ENCODE measurements at places on chromosomes 5 and 9.

DNA sequence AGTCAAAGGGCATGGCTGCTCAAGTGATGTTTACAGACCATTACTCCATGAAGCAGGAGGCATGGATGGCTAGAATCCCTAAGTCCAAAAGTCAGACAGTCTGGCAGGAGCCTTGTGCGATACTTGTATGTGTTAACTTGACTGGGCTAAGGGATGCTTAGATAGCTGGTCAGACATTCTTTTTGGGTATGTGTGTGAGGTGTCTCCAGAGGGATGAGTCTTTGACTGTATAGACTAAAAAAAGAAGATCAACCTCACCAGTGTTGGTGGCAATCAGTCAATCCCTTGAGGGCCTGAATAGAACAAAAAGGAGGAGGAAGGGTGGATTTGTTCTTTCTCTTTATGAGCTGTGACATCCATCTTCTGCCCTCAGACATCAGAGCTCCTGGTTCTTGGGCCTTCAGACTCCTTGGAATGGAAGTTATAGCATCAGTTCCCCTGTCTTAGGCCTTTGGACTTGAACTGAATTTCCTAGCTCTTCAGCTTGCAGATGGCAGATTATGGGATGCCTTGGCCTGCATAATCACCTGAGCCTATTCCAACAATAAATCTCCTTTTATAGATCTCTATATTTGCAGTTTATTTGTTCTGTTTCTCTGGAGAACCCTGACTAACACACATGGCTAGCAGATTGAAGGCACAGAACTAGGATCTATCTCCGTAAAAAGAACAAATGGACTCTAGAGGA lies 9.7 kb upstream of the HSPB3 start:
- no peak for DNase-seq

- DNase-seq: no peak
Measured at GRCh38 chr5:43619911-43620310, 16.9 kb downstream of the NNT start.

GRCh38 chr5:95822542-95823181 lies at the start of gene GLRX:
TSS of gene GLRX (minus strand) at chr5:95822726. CDS start at chr5:95822662, 64 bp downstream.
- DNase-seq: no peak

- DNase-seq: no peak
Measured at GRCh38 chr5:60177596-60177995, 284.1 kb upstream of the PDE4D start.

GRCh38 chr9:16282216-16282615 lies 588.3 kb downstream of the BNC2 start:
- DNase-seq: no peak

DNA sequence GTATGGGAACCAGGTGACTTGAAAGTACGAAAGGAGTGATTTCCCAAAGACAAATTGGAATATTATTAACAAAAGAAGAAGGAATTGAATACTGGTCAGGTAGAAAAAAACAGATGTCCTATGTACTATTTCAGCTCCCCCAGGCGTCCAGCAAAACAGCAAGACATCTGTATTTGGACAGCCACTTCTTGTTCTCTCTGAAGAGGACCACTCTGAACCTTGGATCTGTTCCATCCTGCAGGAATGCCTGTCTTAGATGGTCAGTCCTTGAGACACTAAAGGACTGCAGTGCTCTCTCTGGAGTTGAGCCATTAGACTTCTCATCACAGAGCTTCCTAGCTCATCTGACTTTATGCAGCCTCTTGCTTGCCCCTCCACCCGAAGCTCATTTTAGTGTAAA lies 74.4 kb upstream of the RARS1 start:
- DNase-seq: no peak
